ENCODE measurements at places on chromosomes 7 and 10.

- no peak for DNase-seq
Observed at GRCh38 chr10:77062381-77062780, 575.2 kb downstream of the KCNMA1 start.

GRCh38 chr10:49072166-49072885, 43.0 kb downstream of the VSTM4 start:
- DNase-seq: no peak

GRCh38 chr10:86086418-86086817, 280.2 kb downstream of the GRID1 start:
- no peak for DNase-seq

GRCh38 chr10:124688889-124689670, 55.1 kb downstream of the FAM53B start:
- DNase-seq: no peak

GRCh38 chr7:131197920-131198615, 129.6 kb upstream of the MKLN1 start:
- peak; percentile 64 for DNase-seq

GRCh38 chr7:151206914-151207313, 3.4 kb downstream of the H2BK1 start:
- no peak for DNase-seq

- DNase-seq: no peak
Observed at GRCh38 chr7:30744075-30744417, 7.9 kb upstream of the INMT start.

- no peak for DNase-seq
Observed at GRCh38 chr7:109322833-109323232, 753.2 kb downstream of the DNAJB9 start.

- no peak for DNase-seq
Observed at GRCh38 chr10:83965473-83965872, 173.8 kb upstream of the GHITM start.

- DNase-seq: no peak
Observed at GRCh38 chr7:46492466-46492865, 571.4 kb upstream of the IGFBP3 start.

DNA sequence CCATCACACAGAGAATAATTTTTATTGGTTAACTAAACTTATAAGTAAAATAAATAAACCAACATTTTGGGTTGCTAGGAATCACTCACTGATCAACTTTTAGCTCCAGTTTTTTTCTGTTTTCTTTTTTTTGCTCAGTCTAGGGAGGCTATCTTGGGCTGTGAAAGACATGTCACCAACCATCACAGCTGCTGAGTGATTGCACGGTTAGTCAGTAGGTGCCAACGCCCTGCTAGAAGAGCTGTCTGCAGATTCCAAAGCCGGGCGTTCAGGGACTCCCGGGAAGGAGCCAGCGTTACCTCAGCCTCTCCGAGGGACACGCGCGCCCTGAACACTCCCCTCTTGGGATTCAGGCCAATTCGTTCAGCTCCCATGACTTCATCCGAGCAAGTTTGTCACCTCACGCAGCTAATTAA, 604 bp upstream of the STAM start:
- peak; percentile 87 for DNase-seq

DNA sequence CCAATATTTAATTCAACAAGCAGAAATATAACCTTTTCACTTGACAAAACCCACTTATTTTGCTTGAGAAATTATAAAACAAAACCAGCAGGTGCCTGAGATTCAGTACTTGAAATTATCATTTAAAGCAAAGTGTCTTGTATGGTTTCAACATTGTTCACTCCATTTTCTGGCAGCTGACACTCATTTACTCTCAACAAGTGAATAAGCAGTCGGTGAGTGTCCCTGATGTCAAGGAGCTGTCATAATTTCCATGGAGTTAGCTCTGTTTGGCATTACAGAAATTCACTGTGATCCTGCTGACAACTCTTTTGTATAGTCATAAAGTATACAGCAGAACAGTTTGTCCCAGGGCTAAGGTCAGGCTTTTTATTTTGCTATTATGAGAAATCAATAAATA, 490.0 kb downstream of the CNTNAP2 start:
- DNase-seq: no peak

DNA sequence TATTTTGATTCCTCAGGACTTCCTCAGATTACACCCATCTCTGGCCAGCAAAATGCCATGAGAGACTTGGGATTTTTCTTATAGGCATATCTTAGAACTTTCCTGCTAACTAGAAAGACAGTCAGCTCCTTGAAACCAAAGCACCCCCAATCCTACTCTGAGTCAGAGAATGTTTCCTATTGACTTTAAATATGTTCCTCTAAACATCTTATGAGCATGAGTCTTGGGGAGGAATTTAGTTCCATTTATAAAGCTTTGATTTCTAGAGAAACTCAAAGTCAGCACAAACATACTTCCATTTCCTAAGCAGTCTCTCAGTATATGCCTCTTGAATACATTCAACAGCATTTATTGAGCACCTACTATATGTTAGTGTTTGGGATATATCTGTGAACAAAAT, 128.5 kb downstream of the INHBA start:
- peak; percentile 40 for DNase-seq

DNA sequence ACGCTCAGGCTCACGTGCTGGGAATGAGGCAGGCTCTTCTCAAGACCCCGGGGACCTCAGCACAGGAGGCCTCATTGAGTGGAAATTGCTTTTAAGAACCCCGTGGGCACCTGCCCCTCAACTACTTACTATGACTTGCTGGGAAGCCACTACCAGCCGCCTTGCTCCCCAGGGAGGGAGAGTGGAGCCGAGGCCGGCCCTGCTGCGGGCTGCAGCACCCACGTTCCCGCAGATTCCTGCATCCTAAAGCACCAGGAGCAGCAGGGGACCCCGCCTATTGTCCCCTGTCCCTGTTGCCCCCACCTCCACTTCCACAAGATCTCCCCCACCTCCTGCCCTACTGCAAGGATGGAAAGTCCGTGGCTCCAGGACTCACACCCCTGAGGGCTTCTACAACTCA, 541.6 kb upstream of the PFKP start:
- no peak for DNase-seq

DNA sequence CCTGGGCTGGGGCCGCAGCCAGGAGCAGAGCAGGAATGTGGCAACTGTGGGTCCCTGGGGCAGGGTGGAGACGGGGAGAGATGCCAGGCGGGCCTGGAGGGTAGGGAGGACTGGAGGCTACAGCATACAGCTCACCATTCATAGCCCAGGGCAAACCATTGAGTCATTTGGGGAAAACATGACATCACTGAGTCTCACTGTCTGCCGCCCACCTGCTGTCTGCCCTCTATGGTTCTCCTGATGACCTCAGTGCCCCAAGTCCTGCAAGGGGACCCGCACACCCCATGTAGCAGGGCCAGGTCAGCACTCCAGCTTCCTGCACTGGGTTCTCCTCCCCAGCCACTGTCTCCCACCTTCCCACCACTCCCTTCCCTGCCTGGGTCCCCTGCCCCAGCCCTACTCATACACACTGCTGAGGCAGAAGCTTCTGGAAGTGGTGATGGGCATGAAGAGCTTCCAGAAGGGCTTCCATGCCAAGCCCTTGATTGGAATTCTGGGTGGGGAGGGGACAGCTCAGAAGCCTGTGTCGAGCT, 10.4 kb downstream of the CHST3 start:
- peak; percentile 85 for DNase-seq

DNA sequence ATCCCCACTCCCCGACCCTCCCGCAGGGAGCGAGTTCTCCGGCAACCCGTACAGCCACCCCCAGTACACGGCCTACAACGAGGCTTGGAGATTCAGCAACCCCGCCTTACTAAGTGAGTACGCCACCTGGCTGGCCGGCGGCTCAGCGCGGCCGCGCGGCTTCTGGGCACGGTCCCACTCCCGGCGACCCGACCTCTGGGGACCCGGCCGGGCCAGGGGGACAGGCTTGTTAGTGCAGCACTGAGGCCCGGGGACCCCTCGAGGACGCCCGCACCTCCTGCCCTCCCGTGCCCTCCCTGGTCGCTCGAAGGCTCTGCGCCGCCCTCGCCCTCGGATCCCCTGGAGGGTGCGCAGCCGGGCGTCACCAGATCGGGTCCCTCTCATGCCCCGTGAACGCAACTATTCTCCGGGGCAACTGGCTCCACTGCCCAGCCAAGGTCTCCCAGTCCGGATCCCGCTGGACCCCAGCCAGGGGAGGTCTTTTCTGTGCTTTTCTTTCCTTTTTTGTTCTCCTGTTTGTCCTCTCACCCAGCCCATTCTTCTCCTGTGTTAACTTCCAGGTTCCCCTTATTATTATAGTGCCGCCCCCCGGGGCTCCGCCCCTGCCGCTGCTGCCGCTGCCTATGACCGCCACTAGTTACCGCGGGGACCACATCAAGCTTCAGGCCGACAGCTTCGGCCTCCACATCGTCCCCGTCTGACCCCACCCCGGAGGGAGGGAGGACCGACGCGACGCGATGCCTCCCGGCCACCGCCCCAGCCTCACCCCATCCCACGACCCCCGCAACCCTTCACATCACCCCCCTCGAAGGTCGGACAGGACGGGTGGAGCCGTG, 81.8 kb downstream of the PAX2 start:
- DNase-seq: no peak

DNA sequence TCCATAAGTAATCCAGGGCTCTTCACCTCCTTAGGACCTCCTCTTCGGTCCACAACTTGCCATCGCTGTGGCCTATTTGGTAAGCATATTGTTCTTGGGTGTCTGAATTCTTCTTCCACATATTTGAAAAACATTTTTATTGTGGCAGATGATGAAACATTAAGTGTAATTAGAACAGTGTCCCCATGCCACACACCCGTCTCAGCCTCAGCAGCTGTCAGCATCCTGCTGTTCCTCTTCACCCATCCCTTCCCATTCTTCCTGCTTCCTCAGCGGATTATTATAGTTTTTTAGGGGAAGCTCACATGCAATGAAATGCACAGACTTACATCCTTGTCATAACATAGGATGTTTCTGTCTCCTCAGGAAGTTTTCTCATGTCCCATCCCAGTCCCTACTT, 20.1 kb downstream of the TDRD1 start:
- DNase-seq: no peak

DNA sequence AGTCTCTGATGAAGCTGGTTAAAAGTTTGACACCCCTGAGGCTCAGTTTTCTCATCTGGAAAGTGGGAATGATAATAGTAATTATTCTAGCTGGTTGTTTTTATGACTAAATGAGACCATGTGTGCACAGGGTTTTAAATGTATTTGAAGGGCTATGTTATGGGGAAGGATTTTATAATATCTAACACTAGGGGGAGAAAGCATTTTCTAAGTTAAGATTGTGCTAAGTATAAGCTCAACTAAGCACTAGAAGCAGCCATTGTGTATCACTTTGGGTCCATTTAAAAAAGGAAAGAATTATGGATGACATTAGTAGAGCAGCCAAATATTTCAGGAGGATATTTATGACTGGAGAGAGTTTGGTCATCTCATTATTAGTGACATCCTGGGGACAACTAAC, 49.5 kb upstream of the CREB5 start:
- DNase-seq: no peak

GRCh38 chr10:3887404-3887803, 102.4 kb upstream of the KLF6 start:
- DNase-seq: no peak

GRCh38 chr10:31133792-31134310, 102.2 kb upstream of the ZNF438 start:
- DNase-seq: peak; percentile 81

GRCh38 chr10:61923210-61923949, 21.9 kb downstream of the ARID5B start:
- DNase-seq: peak; percentile 61

- no peak for DNase-seq
Observed at GRCh38 chr10:80529604-80530003, 8.1 kb upstream of the SH2D4B start.

- peak; percentile 40 for DNase-seq
Observed at GRCh38 chr7:135713836-135714470, 14.0 kb downstream of the SLC13A4 start.

DNA sequence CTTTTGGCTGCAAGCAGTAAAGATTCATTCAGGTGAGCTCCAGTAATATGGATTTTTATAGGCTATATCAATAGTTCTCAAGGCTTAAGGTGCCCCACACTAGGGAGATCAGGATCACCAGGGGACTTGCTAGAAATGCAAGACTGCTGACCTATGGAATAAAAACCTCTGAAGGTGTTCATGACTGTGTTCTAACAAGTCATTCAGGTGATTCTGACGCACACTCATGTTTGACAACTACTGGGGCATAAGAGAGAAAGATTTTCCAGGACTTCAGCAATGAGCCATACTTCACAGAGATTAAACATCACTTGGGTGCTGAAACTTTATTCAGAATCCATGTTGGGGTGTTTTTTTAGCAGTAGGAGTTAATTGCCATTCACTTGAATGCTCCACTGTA, 4.8 kb upstream of the TAS2R38 start:
- no peak for DNase-seq

- DNase-seq: no peak
Observed at GRCh38 chr10:35516102-35516670, 89.0 kb upstream of the GJD4 start.

GRCh38 chr7:99789441-99790070, 5.6 kb upstream of the CYP3A4 start:
- peak; percentile 33 for DNase-seq

- no peak for DNase-seq
Observed at GRCh38 chr10:5581670-5582566, 57.2 kb downstream of the CALML3 start.

GRCh38 chr10:7230951-7231350, 179.9 kb downstream of the SFMBT2 start:
- DNase-seq: no peak

DNA sequence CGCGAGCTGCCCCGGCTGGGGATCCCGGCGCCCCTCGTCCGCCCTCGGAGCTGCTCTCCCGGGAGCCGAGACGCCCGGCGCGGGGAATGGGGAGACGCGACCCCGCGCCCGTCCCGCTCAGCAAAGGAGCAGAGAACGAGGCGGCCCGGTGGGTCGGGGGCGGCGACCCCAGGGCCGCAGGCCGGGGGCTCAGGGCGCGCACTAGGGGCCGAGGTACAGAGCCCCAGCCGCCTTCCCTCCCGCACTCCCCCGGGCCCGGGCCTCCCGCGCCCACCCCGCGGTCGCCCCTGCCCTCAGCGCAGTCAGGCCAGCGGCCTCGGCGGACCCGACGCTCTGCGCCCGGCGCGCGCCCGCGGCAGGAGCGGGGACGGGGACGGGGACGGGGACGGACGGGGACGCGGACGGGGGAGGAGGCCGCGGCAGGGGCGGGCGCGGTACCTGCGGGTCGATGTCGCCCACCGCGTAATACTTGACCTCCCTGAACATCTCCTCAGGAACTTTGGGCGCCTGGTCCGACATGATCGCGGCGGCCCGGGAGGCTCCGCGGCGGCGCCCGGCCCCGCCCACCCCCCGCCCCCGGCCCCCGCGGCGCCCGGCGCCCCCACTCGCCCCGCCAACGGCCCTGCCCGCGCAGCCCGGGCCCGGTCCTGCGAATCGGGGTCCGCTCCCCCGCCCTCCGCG, 373 bp downstream of the PAXIP1 start:
- DNase-seq: peak; percentile 40

- no peak for DNase-seq
Observed at GRCh38 chr7:85561706-85562105, 374.9 kb upstream of the SEMA3D start.

DNA sequence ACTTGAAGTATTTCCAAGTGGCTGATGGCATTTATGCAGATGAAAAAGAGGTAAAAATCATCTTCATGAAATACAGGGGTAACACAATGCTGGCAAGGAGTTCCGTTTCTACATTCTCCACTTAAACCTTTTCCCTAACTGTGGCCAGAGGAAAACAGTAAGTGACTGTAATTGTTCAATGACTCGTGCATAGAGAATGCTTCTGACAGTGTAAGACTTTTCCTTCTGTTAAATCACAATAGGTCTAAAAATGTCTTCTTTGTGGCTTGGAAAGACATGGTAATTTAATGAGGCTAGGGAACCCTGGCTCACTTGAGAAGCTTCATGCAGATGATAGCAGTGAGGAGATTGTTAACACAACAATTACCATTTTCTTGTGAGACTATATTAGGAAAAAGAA, 50.3 kb upstream of the RSU1 start:
- peak; percentile 64 for DNase-seq

- DNase-seq: peak; percentile 16
Observed at GRCh38 chr7:78489476-78490240, 691.1 kb downstream of the PHTF2 start.

Measured in GM03348 (cell line).